ENCODE measurements at places on chromosomes 2 and 18. TPM values are rescaled to one million over a fixed set of nuclear protein-coding genes. Genes with fewer than 3 reads are reported as not detected.

DNA sequence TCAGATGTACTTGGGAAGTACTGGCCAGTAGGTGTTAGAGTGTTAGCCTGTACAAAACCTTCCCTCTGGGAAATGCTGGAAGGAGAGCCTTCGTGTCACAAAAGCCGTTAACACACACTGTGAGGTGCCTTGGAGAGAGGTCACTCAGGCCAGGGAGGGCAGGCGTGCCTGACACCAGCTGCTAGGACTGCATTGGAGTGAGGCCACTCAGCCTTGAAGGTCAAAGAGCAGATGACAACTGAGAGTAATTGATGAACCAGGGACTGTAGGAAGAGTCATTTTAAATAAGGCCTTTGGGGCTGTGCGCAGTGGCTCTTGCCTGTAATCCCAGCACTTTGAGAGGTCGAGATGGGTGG is 45.4 kb downstream of the ASAP2 start:
- peak; percentile 43 for DNase-seq

DNA sequence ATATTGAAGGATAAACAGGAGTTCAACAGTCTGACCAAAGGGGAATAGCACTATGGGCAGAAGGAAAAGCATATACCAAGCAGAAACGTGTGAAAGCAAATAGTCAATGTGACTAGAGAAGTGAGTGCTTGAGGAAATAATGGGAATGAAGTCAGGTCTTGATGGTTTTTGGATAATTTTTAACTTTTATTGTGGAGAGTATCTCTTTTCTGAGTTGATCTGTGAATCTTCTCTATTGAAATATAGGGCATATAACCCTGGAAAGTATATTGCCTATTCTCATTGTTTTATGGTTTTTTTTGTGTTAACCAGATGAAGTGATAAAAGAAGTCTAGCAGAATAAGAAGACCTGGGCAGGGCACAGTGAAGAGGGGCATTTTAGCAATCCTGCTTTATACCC is 16.4 kb upstream of the FABP1 start:
- no peak for DNase-seq

- no peak for DNase-seq
Observed at GRCh38 chr2:100057901-100058261, 84.5 kb downstream of the AFF3 start.

- no peak for DNase-seq
Observed at GRCh38 chr2:222292149-222293134, 6.4 kb downstream of the PAX3 start.

- peak; percentile 93 for DNase-seq
Observed at GRCh38 chr2:231786177-231786916, at the start of gene COPS7B. Gene COPS7B, plus strand, starts transcription at chr2:231786445. Its CDS starts 2,126 bp downstream, at chr2:231788571.

DNA sequence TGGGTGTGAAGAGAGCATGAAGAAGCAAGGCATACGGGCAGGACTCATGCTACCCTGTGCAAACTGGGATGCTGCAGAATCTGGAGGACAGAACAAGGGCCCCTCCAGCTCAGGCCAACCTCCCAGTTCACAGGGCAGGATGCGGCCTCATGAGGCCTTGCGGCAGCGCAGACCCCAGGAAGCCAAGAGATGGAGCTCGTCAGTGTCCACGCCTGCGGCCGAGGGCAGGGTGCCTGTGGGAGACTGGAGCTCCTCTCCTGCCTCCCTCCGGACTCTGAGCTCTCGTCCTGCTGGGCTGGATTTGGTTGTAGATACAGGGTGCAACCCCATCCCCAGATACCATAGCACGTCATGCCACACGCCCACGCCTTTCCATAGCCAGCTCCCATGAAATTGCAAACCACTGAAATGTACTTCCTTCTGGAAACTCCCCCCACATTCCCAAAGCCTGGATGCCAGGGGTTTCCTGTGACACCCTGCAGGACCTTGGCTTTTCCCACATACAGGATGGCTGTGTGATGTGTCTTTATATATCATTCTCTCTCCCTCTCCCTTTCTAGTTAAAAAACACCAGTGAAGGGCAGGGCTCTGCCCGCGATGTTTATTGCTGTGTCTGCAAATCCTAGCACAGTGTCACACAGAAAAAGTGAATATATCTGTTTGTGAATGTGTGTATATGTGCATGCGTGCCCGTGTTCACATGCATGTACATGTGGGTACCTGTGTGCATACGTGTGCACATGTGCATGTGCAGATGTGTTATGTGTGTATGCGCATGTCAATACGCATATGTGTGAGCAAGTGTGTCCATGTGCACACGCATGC is 12.3 kb upstream of the SNTG2 start:
- no peak for DNase-seq

DNA sequence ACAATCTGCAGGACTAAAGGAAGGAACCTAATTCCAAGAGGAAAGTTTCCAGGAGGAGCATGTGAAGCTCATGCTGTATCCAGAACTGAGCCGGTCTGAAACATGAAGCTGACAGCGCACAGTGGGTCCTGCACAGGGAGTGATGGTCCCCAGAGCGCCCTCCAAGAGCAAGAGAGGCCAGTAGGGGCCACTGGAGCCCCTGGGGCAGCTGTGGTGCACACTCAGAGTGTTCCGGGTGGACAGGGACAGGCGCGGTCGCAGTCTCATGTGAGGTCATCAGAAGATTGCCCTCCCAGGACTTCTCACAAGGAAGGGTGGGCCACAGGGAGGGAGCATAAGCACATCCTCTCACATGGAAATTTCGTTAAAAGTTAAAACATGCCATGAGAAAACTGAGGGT is 355.9 kb downstream of the EIPR1 start:
- no peak for DNase-seq

DNA sequence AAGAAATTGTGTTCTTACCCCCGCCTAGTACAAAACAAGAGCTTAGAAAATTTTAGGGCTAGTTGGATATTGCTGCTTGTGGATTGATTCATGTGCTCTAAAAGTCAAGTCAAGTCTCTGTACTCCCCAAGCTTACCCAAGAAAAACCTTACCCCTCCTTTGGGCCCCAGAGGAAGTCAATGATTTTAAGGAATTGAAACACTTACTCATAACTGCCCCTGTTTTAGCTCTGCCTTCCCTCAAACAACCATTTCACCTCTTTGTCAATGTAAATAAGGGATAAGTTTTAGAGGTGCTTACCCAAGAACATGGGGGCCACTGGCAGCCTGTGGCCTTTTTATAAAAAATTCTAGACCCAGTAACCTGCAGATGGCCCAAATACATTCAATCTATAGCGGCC is 136.6 kb upstream of the RMP24 start:
- no peak for DNase-seq

- DNase-seq = no peak
Observed at GRCh38 chr2:159760326-159760725, 37.7 kb downstream of the CD302 start.

GRCh38 chr2:105896765-105897163 is 152.1 kb downstream of the NCK2 start:
- DNase-seq = no peak

- no peak for DNase-seq
Observed at GRCh38 chr2:175350105-175350504, 168.6 kb upstream of the ATP5MC3 start.

- DNase-seq = no peak
Observed at GRCh38 chr2:235688511-235689426, 194.9 kb downstream of the AGAP1 start.

DNA sequence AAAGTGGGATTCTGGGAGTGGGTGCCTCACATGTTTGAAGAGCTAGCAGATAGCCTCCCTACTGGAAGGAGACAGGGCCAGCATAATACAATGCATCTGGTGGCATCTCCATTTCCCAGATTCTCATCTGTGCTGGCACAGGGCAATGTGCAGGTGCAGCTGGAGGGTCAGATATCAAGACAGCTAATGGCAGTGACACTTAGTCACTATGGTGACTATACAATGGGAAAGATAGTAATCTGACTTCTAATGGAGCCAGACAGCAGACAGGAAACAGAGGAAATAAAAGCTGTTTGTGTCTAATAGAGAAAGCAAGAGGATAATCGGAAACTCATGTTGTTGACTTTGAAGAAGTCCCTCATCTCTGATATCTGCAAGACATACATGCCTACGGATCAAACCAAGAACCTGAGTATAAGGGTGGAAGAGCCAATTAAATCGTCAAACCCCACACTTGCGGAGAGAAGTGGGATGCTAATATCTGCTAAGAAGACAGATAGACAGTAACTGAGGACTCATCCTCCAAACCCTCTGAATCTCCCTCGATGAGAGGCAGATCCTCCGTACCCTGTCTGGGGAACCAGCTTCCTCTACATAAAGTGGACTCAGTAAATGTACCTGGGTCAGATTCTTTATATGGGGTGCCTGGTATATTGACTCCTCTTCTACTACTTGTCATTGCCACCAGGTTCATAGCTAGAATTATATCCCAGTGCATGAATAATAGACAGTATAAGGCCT is 692.7 kb downstream of the SOCS6 start:
- DNase-seq = no peak

GRCh38 chr18:11066038-11066437 is 83.3 kb downstream of the PIEZO2 start:
- no peak for DNase-seq

GRCh38 chr2:227829337-227829736 is 15.7 kb downstream of the CCL20 start:
- no peak for DNase-seq

DNA sequence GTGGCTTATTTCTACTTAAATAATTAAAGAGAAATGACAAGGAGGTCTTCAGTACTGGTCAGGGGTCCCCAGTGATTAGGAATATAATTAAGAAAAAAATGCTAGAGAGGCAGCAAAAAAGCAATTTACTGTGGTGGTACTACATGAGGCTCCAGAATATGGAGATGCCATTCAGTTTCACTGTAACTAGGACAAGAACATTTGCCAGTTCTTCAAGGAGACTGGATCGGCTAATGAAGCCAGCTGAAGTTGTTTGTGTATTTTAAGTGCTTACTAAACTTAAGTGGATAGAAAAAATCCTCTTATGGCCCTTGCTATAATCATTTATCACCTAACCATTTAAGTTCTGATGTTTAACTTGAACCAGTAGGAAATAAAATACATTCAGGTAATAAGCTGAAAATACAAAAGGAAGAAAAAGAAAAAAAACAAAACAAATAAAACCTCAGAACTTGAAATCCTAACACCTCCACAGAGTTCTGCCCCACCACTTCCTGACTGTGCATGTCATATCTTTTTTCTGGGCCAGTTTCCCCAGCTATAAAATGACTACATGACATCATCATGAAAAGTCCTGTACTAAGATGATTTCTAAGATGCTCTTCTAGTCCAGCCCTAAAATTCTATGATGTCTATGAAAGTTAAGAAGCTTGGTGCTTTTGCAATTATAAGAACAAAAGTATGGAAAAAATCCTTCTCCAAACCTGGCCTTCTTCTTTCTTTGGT is 98.0 kb downstream of the TRABD2A start:
- DNase-seq = no peak

- no peak for DNase-seq
Observed at GRCh38 chr2:133458280-133458679, 110.0 kb downstream of the NCKAP5 start.

- DNase-seq = no peak
Observed at GRCh38 chr18:4285525-4285924, 169.6 kb downstream of the DLGAP1 start.

DNA sequence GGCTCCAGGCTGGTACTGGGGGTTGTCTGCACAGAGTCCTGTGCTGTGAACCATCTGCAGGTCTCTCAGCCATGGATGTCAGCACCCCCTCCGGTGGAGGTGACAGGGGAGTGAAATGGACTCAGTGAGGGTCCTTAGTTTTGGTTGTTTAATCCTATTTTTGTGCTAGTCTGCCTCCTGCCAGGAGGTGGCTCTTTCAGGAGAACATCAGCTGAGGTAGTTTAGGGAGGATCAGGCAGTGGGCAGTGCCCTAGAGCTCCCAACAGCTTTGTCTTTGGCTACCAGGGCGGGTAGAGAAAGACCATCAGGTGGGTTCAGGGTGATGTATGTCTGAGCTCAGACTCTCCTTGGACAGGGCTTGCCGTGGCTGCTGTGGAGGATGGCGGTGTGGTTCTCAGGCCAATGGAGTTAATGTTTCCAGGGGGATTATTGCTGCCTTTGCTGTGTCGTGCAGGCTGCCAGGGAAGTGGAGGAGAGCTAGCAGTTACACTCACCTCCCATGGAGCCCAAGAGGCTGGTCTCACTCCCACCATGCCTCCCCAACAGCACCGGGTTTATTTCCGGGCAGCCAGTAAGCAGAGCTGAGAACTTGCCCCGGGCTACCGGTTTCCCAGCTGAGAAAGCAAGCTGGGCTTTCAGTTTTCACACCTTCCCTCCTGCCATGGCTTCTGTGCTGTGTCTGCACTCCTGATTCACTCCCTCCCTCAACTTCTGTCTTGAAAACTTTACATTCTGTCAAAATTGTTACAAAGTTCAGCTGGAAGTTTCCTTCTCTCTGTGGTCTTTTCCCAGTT is 563.4 kb downstream of the XIRP2 start:
- DNase-seq = no peak

- no peak for DNase-seq
Observed at GRCh38 chr18:34492652-34493051, 217.4 kb upstream of the DTNA start.

GRCh38 chr2:241534701-241535375 is 23.7 kb upstream of the BOK start:
- no peak for DNase-seq

DNA sequence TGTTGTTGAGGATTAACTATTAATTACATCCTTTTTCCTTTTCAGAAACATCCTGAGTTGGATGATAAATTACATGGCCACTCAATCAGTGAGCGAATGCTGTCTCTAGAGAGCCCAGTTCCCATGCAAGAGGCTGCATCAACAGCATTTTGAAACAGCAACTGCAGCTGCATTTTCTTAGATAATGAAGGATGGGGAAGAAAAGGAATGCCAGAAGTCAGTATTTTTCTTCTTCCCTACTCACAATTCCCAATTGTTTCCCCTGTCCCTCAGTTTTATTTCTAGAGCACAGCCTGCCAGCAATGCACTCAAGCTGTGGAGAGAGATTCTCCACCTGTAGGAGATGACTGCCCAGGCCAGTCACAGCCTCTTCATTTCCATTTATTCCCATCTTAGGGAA is 6.9 kb downstream of the SCN7A start:
- DNase-seq = no peak

- DNase-seq = no peak
Observed at GRCh38 chr2:8798393-8798792, 39.0 kb downstream of the KIDINS220 start.

- DNase-seq = no peak
Observed at GRCh38 chr2:44553456-44553855, 191.7 kb downstream of the CAMKMT start.

- no peak for DNase-seq
Observed at GRCh38 chr2:129252781-129253460, 726.5 kb upstream of the RAB6C start.

- no peak for DNase-seq
Observed at GRCh38 chr18:80103231-80103630, 5.8 kb upstream of the ADNP2 start.

- no peak for DNase-seq
Observed at GRCh38 chr2:224816816-224817215, 100.7 kb upstream of the CCDC195 start.

MC5R gene
- total RNA-seq = 0.26 TPM

TLX2 gene
- total RNA-seq = 0.56 TPM

STK39 gene
- total RNA-seq = 28.2 TPM

PIEZO2 gene
- 1.4 TPM for total RNA-seq

DAW1 gene
- not detected for total RNA-seq

CDC42EP3 gene
- 22.1 TPM for total RNA-seq

TUBA4B gene
- total RNA-seq = not detected

ALKAL2 gene
- 11.0 TPM for total RNA-seq

NFU1 gene
- 18.0 TPM for total RNA-seq

TUBA4A gene
- 530 TPM for total RNA-seq

HSPE1 gene
- 67.4 TPM for total RNA-seq

ALPG gene
- not detected for total RNA-seq

Data from suprapubic skin (tissue), 4 donors.